NCI-H2081 treated with DMSO at 0.1 percent for 48 hours (cell line): ENCODE measurements at places on chromosomes 6 and 20.

DNA sequence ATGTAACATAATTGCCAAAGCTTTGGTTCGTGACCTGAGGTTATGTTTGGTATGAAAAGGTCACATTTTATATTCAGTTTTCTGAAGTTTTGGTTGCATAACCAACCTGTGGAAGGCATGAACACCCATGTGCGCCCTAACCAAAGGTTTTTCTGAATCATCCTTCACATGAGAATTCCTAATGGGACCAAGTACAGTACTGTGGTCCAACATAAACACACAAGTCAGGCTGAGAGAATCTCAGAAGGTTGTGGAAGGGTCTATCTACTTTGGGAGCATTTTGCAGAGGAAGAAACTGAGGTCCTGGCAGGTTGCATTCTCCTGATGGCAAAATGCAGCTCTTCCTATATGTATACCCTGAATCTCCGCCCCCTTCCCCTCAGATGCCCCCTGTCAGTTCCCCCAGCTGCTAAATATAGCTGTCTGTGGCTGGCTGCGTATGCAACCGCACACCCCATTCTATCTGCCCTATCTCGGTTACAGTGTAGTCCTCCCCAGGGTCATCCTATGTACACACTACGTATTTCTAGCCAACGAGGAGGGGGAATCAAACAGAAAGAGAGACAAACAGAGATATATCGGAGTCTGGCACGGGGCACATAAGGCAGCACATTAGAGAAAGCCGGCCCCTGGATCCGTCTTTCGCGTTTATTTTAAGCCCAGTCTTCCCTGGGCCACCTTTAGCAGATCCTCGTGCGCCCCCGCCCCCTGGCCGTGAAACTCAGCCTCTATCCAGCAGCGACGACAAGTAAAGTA, 547 bp upstream of the ESR1 start:
- DNase-seq = no peak

DNA sequence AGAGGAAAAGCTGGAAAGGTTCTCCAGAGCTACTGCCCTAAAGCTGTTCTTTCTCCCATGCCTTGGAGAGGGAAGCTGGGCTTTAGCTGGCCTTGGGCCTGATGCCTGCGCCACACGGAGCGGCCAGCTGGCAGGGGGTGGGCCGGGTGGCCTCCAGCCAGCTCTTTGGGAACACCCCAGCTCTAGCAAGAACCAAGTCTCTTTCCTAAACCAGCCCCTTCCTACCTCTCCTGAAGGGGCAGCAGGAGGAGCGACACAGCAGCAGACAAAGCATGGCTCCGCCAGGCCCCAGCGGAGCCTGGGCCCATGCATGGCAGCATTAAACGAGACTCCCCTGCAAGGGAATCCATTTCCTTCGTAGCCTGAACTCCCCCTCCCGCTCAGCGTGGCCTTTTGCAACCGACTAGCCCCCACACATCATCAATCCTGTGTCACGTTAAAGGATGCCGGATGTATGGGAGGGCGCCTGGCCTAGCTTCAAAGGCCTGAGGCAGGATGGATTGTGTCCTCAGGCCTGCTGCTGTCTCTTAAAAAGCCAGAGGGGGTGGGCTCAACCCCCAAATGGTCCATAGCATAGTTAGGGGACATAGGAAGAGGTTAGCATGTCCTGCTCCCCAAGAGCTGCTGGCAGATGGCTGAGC, 14.0 kb downstream of the MRPS18A start:
- no peak for DNase-seq

DNA sequence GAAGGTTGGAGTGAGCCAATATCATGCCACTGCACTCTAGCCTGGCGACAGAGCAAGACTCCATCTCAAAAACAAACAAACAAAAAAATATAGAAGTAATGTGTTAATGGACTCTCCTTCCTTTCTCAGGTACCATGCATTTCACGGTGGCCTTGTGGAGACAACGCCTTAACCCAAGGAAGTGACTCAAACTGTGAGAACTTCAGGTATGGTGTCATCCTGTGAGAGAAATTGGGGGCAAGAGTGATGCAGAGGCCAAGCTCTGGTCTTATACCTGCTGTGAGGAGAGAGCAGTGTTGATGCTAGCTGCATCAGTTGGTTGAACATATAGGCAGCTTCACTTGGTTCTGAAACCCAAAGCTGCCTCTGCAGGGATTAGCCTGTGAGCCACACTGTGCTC, 6.2 kb downstream of the ITCH start:
- DNase-seq = no peak

GRCh38 chr20:51338692-51339440, 203.7 kb downstream of the NFATC2 start:
- DNase-seq = no peak

DNA sequence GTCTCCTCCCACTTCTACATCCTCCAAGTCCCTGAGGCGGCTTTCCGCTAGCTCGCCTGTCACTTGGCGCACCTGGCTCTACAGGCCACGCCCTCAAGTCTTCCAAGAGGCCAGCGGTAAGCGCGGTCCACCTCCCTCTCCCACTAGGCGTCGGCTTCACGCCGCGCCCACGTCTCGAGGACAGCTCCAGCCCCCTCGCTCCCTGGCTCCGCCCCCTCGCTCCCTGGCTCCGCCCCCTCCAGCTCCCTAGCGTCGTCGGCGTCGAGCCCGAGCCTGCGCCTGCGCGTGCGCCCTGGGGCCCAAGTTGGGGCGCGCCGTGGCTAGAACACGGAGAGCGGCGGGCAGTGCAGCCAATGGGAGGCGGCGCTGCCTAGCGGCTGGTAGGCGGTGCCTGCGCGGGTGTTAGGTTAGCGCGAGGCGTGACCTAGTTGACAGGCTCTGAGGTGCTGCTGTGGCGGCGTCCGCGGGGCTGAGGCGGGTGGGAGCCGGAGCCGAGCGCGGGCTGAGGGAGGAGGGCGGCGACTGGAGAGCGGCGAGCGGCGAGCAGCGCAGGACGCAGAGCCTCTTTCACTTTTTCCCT, at the start of gene MACROD2:
MACROD2 (plus strand) TSS at position 431 of the 580 bp plus-strand sequence.
- peak; percentile 86 for DNase-seq

DNA sequence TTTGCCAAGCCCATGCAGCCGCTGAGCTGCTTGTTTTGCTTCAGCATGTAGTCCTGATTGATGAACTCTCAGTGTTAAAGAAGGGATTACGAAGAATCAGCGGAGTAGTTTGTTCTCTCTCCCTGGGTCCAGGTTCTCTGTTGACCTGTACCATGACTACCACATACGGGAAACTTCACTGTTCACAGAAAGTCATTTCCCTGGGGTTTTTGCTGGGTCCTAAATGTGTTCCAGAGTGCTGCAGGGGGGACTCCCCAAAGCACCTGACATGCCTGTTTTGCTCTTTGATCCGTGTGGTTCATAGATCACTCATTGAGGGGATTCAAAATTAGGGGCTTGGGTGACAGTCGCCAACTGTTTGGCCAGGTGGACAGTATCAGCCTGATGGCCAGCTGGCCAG, 5.5 kb downstream of the LSM14B start:
- no peak for DNase-seq

DNA sequence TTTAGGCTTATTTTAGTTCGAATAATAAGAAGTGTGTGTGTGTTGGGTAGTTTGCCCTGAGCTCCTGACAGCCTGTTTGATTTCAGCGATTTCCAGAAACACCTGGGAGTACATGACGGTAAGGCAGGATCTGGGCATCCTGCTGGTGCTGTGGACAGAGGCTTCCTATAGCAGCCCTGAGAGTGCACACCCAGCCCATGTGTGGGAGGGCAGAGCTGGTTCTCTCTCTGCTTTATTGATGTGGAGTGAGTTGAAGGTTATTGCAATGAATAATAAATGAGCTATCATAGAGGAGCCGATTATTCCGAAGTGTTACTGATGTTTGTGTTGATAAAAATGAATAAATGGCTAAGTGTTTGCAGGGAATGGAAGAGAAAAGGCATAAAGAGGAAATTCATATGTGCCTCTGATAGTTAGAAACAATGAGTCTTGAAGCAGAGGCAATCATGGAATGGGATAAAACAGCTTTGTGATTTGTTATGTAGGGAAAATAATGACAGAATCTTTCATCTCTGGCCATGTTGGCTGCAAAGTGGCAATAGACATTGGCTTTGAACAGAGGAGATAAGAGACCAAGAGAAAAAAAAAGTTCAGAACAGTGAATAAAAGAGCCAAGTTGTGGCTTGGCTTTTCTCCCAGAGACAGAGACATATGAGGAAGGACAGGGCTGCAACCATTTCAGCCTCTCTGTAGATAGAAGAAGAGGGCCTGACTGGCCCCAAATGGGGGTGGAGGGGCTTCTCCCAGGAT, 166.2 kb upstream of the CHD6 start:
- DNase-seq = no peak

- DNase-seq = no peak
Measured at GRCh38 chr20:62568045-62568389, 74.3 kb upstream of the SLCO4A1 start.

GRCh38 chr20:50659975-50660670, 31.2 kb downstream of the RIPOR3 start:
- no peak for DNase-seq

GRCh38 chr20:52746190-52746589, 226.0 kb upstream of the TSHZ2 start:
- no peak for DNase-seq

GRCh38 chr20:16368645-16369292, 204.5 kb downstream of the KIF16B start:
- no peak for DNase-seq

GRCh38 chr6:52588710-52589091, 11.8 kb upstream of the TRAM2 start:
- DNase-seq = no peak
